Stimulated activated CD4-positive, alpha-beta T cell treated with anti-CD3 and anti-CD28 coated beads, Interleukin-2, amount 100 ng/mL, for 4 hours (primary cell): ENCODE measurements at places on chromosomes 2 and 18.

DNA sequence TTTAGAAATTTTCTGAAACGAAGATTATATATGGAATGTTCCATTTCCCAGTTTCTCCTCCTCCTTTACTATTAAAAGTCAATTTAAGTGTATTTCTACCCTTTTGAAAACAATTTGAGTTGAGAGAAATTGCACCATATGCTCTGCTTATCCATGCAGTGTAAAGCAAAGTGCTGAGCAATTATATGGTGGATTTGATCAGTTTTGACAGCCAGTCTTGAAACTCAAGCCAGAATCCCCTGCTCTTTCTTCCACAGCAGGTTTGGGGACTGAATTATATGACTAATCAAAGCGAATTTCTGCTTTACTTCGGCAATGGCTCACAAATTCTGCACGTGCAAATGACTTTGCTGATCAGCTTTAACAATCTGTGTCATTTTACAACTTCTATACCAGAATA, 1183.6 kb downstream of the LRP1B start:
- no peak for DNase-seq

GRCh38 chr2:128628996-128629395, 310.3 kb upstream of the HS6ST1 start:
- DNase-seq, result no peak

GRCh38 chr2:74941284-74941683, 17.2 kb upstream of the POLE4 start:
- no peak for DNase-seq

DNA sequence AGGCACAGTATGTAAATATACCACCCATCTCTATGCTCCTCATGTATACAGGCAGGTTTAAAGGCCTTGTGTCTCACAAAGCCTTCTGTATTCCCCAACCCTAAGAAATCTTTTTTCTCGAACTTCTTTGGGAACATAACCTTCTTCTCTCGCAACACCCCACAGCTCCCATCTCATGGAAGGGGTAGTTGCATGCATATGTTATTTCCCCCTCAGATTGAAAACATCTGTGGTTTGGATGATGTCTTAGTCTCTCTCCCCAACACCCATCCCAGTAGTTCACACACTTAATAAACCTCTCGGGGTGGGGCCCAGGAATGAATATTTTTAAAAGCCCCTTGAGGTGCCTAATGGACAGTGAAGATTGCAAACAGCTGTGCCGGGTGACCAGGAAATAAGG, 21.0 kb upstream of the HDAC4 start:
- DNase-seq, result no peak

DNA sequence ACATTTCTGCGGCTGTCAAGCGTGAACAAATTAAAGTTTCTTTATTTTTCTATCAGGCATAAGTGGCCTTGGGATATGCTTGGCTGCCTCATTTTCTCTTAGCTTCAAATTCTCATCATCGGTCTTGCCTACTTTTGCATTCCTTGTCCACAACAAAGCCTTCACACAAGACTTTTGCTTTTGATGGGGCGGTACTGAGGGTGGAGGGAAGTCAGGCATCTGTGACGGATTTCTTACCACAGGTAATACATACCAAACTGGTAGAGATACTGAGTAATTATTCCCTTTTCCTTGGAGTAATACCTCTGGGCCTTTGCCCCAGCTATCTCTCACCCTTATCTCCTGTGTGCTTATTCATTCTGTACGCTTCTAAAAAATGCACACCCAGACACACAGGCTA, 468.3 kb upstream of the RGPD4 start:
- DNase-seq, result no peak

- DNase-seq, result no peak
These were observed 10.5 kb downstream of the ATG16L1 start for GRCh38 chr2:233261819-233262555.

GRCh38 chr2:68089961-68090360, 27.2 kb upstream of the C1D start:
- DNase-seq, result no peak

DNA sequence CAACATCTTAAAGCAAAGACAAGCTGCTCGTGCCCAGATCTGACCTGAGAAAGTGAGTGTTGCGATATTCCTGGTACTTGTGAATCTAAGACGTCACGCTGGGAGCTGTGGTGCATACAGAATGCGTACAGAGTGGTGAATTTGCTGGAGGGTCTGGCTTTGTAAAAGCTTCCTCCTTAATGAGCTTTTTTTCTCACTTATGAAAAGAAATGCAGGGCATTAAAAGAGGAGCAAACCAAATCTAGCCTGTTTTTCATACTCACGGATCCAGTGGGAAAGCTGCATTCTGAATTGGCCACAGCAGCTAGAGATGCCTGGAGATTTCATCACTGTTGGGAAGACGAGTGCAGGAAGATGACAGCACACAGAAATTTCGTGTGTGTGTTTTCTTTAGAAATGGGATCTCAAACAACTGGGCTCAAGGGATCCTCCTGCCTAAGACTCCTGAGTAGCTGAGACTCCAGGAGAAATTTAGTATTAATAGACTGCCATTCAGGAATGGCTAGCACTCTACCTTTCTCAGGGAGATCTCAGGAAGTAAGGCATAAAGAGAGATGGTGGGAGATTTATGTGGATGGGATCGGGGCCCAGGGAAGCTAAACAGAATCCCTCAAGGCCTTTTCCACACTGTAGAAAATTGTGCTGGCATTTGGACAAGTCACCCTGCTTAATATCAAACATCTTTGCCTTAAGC, 181.3 kb downstream of the ALPK2 start:
- DNase-seq, result no peak

DNA sequence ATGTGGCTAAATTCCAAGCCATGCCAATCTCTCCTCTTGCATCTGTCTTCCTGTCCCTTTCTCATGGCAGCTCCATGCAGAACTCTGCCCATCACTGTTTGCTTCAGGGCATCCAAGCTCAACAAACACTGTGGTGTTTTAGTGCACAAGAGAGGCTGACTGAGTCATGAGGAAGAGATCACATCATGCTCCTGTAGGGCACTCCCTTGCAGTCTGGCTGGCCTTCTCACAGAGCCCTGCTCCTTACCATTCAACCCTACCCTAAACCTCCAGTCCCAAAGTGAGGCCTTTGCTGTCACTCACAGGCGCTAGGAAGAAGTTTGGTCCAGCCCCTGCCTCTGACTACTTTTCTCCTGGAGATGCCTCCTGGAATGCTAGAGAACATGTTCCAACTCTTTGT, 194.0 kb downstream of the LRATD1 start:
- no peak for DNase-seq

GRCh38 chr2:203830304-203831055, 37.1 kb upstream of the CTLA4 start:
- no peak for DNase-seq

- DNase-seq, result no peak
These were observed 155.8 kb downstream of the INO80D start for GRCh38 chr2:205930209-205930608.

DNA sequence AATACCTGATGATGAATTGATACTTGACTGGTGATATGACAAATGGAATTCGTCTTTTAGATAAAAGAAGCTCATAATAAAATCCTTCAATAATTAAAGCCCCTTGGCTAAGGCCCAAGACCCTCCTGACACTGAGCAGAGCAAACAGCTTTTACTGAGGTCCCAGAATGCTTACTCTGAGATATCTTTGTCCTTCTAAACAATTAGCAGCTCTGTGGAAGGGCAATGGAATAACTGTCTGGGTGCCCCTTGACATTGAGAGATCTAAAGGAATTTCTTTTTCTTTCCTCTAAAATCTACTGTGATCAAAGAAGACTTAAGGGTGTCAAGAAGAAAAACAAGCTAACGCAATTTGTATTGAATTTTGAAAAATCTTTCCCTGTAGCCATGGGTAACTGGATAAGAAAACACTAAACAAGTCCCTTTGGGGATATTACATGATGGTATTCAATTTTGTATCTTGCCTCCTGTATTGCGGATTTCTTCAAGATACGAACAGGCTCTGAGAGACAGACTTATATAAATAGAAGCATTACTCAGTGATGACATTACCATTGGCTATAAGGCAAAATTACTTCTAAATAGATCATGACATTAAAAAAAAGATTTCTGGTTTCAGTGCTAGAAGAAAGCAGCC, 128.8 kb downstream of the MREG start:
- DNase-seq, result no peak

GRCh38 chr18:56661360-56662062, 10.4 kb downstream of the WDR7 start:
- no peak for DNase-seq

DNA sequence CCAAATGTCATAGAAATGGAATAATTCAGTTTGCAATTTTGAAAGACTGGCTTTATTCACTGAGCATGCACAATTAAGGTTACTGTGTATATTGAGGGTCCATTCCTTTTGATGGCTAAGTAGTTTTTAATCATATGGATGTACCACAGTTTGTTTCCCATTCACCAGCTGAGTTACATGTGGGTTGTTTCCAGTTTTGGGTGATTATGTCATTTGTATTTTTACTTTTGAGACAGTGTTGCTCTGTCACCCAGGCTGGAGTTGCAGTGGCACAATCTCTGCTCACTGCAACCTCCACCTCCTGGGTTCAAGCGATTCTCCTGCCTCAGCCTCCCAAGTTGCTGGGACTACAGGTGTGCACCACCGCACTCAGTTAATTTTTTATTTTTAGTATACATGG, 80.8 kb upstream of the MGAT4A start:
- DNase-seq, result no peak

DNA sequence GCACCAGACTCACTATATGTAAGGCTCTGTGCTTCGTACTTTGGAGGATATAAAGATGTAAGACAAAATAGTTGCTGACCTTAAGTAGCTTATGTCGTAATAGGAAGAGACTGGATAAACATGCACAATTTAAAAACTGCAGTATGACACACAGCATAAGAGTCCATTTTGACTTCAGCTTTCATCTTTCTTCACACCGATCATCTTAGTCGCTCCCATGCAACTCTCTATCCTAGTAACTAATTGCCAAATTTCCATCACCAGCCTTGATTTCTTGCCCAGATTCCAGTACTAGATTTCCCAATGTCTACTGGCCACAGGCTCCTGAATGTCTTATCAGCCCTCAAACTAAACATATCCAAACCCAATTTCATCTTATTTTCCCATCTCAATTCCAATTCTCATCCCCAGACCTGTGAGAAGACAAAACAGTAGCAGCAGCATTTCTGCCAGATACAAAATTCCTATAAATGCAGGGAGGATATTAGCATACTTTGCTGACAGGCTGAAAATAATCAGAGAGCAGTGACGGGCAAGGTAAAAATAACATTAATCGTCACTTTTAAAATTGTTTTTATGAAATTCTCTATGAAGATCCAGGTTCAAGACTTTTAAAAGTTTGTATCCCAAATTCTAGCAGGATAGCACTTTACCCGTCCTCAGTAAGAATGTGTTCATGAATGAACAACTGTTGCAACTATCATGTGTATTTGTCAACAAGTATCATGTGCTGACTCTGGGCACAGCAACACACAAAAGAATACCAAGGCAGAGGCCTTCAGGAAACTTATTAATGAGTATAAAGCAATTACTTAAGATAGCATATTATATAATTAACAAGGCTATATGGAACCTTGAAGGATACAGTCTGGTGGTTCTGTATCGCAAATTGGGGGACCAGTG, 42.2 kb downstream of the KIDINS220 start:
- DNase-seq, result no peak

DNA sequence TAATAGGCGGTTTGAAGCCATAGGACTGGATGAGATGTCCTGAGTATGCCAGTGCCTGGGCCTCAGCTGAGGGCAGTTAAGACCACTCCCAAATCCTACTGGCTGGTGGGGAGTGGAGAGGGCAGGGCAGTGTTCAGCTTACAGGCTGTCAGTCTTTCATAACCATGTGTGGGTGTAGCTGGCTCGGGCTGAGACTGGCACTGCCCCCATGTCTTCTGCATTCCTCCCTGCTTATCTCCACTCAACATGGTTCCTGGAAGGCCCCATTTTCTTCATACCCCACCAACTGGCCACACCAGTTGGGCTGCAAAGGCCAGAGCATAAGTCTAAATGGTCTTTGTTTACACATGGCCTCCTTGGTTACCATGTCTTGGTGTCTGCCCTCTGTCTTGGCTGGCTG, 17.2 kb upstream of the IL37 start:
- no peak for DNase-seq

- DNase-seq, result no peak
These were observed 25.9 kb upstream of the IMPA2 start for GRCh38 chr18:11955239-11956029.

GRCh38 chr2:160628811-160629210, 135.2 kb upstream of the RBMS1 start:
- DNase-seq, result no peak

DNA sequence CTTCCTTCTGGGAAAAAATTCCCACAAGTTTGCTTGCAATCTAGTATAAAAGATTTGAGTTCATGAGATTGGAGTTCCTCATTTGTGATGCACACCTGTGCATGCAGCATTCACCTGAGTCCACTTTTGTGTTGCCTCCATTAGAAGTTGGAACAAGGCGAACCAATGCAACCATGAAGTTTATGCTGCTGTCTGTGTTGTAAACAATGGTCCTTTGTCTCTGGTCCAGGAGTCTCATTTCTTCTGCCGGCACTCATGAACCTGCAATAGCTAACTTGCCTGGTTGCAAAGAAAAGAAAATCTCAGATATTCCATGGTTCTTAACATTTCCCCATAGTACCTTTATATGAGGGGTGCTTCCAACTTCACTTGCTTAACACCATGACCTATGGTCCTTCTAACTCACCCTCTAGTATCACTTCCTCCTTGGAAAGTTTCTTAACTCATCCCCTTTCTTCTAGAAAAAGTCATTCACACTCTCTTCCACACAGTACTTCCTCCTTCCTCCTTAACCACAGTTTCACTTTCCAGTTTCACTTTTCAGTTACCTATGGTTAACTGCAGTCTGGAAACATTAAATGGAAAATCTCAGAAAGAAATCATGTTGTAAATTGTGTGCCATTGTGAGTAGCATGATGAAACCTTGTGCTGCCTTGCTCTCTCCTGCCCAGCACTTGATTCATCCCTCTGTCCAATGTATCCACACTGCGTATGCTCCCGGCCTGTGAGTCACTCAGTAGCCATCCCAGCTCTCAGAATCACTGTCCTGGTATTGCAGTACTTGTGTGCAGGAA, 128.8 kb upstream of the TRIB2 start:
- DNase-seq, result no peak

DNA sequence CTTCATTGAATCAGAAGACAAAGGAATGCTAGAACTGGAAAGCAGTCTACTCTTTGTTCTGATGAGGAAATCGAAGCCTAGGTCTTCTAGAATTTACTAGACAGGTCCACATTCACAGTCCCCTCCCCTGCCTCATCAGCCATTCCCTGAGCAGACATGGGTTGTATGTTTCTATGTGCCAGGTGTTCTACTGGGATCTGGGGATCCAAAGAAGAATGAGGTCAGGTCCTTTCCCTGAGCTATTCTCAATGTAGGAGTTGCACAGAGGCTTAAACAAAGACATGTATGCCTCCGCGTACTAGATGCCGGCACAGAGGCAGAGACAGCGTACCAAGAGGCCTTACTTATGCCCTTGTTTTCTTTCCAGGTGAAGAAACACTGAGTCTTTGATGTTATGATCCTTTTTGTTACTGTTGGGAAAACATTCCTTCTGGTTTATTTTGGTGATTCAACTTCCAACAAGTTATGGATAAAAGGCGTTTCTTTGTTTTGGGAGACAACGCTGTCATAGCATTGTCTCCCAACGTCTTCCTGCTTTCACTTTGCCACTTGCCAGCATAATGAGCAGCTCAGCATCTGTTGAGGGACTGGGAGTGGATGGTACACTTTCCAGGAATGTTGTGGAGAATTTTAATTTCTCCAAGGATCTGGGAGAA, 174.4 kb downstream of the ALPK2 start:
- no peak for DNase-seq
